Panc1 (cell line): ENCODE measurements at places on chromosomes 11 and 22. TPM values are rescaled to one million over a fixed set of nuclear protein-coding genes. Genes with fewer than 3 reads are reported as not detected.

- H3K4me1 ChIP-seq = no peaks in the 10 kb centered on the region
- H3K27me3 ChIP-seq = no peaks in the 10 kb centered on the region; the same call in 1 of the 2 replicates
- H3K36me3 ChIP-seq = no peaks in the 10 kb centered on the region
- no peak overlapping the region for H3K27ac ChIP-seq
Observed at GRCh38 chr11:78990261-78990660, 415.6 kb upstream of the NARS2 start.

GRCh38 chr11:3972431-3972830 lies 117.0 kb downstream of the STIM1 start:
- no peaks in the 10 kb centered on the region for H3K36me3 ChIP-seq
- no peaks in the 10 kb centered on the region for H3K27me3 ChIP-seq
- H3K4me1 ChIP-seq = no peaks in the 10 kb centered on the region
- H3K4me3 ChIP-seq = no peak overlapping the region
- DNase-seq = no peak

DNA sequence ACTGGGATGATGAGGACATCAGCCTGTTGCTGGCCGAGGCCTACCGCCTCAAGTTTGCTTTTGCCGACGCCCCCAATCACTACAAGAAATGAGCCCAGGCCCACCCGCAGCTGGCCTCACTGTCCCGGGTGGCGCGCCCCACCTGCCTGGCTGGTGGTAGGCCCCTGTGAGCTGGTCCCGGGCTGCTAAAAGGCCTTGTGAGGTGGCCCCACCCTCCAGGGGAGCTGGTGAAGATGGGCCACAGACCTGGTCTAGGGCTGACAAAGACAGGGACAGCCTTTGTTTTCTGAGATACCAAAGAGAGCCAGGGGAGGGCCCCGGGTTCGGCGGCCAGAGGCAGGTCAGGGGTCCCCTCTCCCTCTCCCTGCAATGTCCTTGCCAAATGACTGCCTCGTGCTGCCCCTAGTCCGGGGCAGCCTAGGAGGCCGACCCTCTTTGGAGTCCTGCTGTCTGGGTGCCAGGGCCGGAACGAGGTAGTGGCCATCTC lies 411.1 kb downstream of the TBC1D22A start:
- no peak for DNase-seq
- H3K36me3 ChIP-seq = no peaks in the 10 kb centered on the region
- H3K27me3 ChIP-seq = no peaks in the 10 kb centered on the region
- no peak overlapping the region for H3K27ac ChIP-seq
- H3K4me1 ChIP-seq = no peaks in the 10 kb centered on the region

- H3K4me1 ChIP-seq = no peaks in the 10 kb centered on the region
- H3K4me3 ChIP-seq = no peak overlapping the region
- no peak overlapping the region for H3K27ac ChIP-seq
- H3K27me3 ChIP-seq = no peaks in the 10 kb centered on the region
Observed at GRCh38 chr22:28282405-28283067, 363.5 kb upstream of the PITPNB start.

- no peaks in the 10 kb centered on the region; the same call in 1 of the 2 replicates for H3K4me1 ChIP-seq
- no peak overlapping the region for H3K27ac ChIP-seq
- H3K27me3 ChIP-seq = peaks cover 5% of the 10 kb centered on the region; the same call in 1 of the 2 replicates
Observed at GRCh38 chr11:57249384-57250319, 12.6 kb upstream of the APLNR start.

- H3K36me3 ChIP-seq = no peaks in the 10 kb centered on the region
- no peak overlapping the region for H3K4me3 ChIP-seq
- no peaks in the 10 kb centered on the region for H3K27me3 ChIP-seq
Observed at GRCh38 chr11:69076129-69076791, 27.5 kb downstream of the TPCN2 start.

DNA sequence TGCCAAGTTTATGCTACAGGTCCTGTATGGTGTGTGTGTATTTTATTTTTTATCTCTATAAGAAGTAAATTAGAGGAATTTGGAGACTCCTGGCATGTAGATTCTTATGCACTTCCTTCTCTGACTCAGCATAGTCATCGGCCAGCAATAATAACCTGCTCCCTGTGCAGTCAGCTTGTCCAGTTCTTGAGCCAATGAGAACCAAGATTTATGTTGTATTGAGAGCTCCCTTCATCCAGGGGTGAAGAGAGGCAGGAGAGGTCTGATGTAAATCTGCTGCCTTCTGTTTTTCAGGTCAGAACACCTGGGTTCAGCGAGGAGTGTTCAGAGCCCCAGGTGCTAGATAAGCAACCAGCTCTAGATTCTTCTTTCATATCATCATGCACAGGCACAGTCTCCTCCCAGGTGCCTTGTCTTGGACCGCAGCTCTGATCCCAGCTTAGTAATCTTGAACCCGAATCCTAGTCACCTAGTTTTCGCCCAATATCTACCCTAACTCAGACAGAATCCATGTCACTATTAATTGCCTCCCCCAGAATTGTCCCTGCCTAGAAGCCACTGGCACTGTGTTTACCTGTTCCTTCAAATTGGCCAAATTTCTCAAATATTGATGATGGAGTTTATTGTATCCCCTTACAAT lies 328.2 kb upstream of the NCAM1 start:
- no peak for DNase-seq
- H3K27me3 ChIP-seq = no peaks in the 10 kb centered on the region
- H3K4me3 ChIP-seq = no peak overlapping the region
- H3K27ac ChIP-seq = no peak overlapping the region

- no peaks in the 10 kb centered on the region for H3K36me3 ChIP-seq
- H3K27me3 ChIP-seq = no peaks in the 10 kb centered on the region; the same call in 1 of the 2 replicates
- no peaks in the 10 kb centered on the region for H3K4me1 ChIP-seq
- DNase-seq = no peak
Observed at GRCh38 chr11:15826826-15827225, 529.5 kb downstream of the SOX6 start.

GRCh38 chr11:61743486-61744095 lies 8.8 kb upstream of the MYRF start:
- no peak overlapping the region for H3K27ac ChIP-seq
- H3K4me3 ChIP-seq = no peak overlapping the region
- H3K4me1 ChIP-seq = no peaks in the 10 kb centered on the region; the same call in 1 of the 2 replicates
- no peak for DNase-seq
- H3K36me3 ChIP-seq = no peaks in the 10 kb centered on the region

GRCh38 chr11:96185220-96185768 lies 157.7 kb downstream of the MAML2 start:
- no peaks in the 10 kb centered on the region; the same call in 1 of the 2 replicates for H3K4me1 ChIP-seq
- no peak overlapping the region for H3K4me3 ChIP-seq
- H3K36me3 ChIP-seq = no peaks in the 10 kb centered on the region
- no peak for DNase-seq
- H3K27ac ChIP-seq = no peak overlapping the region
- H3K27me3 ChIP-seq = no peaks in the 10 kb centered on the region

- no peak for DNase-seq
- H3K4me3 ChIP-seq = no peak overlapping the region
- H3K4me1 ChIP-seq = no peaks in the 10 kb centered on the region
- H3K27me3 ChIP-seq = no peaks in the 10 kb centered on the region
- no peaks in the 10 kb centered on the region for H3K36me3 ChIP-seq
Observed at GRCh38 chr22:41223535-41223934, 17.2 kb downstream of the CHADL start.

NCAPD3 gene
- total RNA-seq = 75.9 TPM

NPAS4 gene
- total RNA-seq = 0.08 TPM

PARVG gene
- total RNA-seq = 0.21 TPM

ACTN3 gene
- 0.13 TPM for total RNA-seq

SLC37A4 gene
- 33.2 TPM for total RNA-seq

HBE1 gene
- total RNA-seq = 3.2 TPM

ESRRA gene
- total RNA-seq = 81.6 TPM
